Vagina (tissue), 2 donors: ENCODE measurements at places on chromosomes 1 and 21.

- no peak for DNase-seq
These were observed 107.8 kb downstream of the NGF start for GRCh38 chr1:115230281-115230680.

- no peak for DNase-seq
These were observed 111.2 kb upstream of the NBPF11 start for GRCh38 chr1:148263128-148263905.

DNA sequence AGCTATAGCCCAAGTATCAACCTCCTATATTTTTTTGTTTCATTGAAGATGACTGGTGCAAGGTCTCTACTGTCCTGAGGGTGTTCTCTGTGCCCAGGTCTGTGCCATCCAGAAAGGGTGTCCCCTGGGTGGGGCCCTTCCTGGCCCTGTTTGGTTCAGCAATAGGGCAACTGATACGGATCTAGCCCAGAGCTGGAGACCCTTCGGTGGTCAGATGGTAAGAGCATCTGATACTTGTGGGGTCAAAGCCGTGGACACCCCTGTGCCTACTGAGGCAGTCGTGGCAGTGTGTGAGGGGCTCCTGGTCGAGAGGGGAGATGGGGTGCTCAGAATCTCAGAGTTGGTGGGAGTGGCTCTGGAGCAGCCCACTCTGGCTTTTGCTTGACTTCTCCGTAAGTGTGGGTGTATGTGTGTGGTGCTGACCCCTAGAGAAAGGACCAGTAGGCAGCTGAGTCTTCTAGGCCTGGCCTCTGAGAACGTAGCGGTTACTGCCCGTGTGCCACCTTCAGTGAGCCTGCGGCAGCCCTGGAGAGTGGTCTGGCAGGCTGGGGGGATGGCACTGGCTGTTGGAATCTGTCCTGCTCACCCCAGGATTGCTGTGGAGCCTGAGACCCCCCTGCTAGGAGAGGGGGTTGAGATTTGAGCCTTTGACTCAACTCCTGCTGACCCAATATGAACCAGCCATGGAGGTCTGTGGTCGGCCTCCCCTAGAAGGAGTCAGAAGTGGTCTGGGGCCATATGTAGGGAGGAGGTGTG, 2.7 kb downstream of the AMPD2 start:
- no peak for DNase-seq

- DNase-seq = no peak
These were observed 2.5 kb upstream of the C1QA start for GRCh38 chr1:22633697-22634463.

GRCh38 chr1:52530563-52531144, 22.2 kb downstream of the TUT4 start:
- DNase-seq = no peak

DNA sequence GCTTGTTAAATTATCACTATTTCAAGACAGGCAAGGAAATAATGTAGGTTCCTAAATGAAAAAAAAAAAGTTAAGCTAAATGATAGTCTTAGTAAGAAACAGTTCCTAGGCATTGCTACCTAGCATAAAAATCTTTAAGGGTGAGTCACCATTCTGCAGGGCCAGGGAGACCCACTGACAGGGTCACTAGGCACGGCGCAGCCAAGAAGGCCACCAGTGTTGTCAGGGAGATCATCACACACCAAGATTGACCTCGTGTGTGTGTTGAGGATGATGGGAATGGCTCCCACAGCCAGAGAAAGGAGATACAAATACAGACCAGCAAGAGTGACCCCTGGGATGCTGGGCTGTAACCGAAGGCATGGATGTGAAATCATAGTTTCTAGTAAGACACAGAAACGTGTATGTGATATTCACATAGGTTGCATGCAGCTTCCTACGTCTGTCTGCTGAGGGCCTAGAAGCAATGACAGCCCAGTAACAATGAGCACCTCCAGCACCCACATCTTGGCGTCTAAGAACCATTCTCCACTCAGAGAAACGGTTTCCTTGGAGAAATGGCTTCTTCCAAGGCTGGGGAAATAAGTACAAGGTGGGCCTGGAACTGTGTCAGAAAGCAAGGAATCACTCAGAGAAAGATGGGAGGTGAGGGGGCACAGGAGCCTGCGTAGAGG, 29.1 kb downstream of the RIPK4 start:
- DNase-seq = no peak

GRCh38 chr1:91680556-91681155, 180.0 kb downstream of the CDC7 start:
- DNase-seq = no peak

GRCh38 chr1:40130892-40131291, 30.3 kb upstream of the RLF start:
- DNase-seq = no peak
